ENCODE measurements at places on chromosomes 11 and 22. TPM values are rescaled to one million over a fixed set of nuclear protein-coding genes. Genes with fewer than 3 reads are reported as not detected.

The DUSP8 gene
- total RNA-seq, result 8.9 TPM

The MAP4K2 gene
- 29.1 TPM for total RNA-seq

The RIBC2 gene
- total RNA-seq, result 2.6 TPM

The C11orf97 gene
- 2.5 TPM for total RNA-seq

The TRPT1 gene
- total RNA-seq, result 27.8 TPM

All from lower lobe of right lung (tissue), 2 donors.